GM12892 (cell line): ENCODE measurements at places on chromosomes 5 and 9.
A peak's percentile ranks its signal among the peaks of the same experiment; 100 is the strongest.

DNA sequence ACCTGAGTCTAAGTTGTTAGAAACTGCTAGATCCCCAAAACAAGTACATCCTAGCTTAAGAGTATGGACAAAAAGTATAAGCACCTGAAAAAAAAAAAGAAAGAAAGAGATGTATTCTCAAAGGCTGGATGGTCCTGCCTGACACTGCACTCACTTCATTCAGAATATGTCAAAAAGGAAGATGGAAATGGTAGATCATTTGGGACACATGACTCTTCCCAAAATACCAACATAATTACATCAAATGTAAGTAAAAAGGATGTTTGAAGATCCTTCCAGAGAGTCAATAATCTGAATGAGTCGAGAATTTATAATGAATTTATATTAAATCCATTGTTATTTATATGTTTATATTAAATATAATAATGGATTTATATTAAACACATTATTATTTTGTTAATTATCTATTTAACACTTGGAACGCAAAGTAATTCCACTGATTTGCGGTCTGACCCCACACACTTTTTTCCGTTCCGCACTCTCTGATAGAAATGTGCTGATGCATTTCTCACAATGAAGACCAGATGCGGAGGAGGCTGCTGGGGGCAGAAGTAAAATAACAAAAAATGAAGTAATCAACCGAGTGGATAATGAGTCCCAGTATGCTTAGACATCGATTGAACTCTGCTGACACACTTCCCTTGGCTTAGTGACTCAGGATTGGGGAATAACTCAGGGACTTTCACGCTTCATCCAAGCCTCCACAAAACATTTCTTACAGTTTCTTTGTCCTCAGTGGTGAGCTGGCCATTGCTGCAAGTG is 201.2 kb downstream of the ADAMTS12 start:
- DNase-seq = no peak

GRCh38 chr5:111703662-111704061 is 53.3 kb downstream of the NREP start:
- peak; percentile 7 for DNase-seq

DNA sequence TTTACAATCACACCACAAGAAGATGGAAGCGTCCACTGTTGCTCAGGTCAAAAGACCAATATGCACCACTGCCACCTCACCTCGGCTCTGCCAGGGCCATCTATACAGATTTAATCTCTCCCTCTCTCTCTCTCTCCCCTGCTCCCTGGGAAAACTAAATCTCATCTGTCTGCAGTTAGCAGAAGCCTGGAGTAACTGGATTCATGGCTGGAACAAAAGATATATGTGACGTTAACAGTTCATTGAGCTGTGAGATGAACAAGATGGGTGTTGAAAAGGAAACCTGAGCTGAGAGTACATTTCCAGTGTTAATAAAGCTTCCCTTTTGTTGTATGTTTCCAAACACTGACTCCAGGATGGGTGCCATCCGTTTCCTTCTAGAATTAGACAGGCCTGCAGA is 369.7 kb downstream of the CDK5RAP2 start:
- DNase-seq = no peak

GRCh38 chr5:178103612-178104011 is 9.7 kb upstream of the N4BP3 start:
- DNase-seq = no peak
